NCI-H460 (cell line): ENCODE measurements at places on chromosomes 16 and 17. TPM values are rescaled to one million over a fixed set of nuclear protein-coding genes. Genes with fewer than 3 reads are reported as not detected.

ITGB3 gene
- total RNA-seq: not detected in 2 replicates

GAA gene
- 45.1 and 51.0 TPM in 2 replicates for total RNA-seq

CCL7 gene
- not detected in 2 replicates for total RNA-seq

ANKRD13B gene
- 14.7 and 19.1 TPM in 2 replicates for total RNA-seq

GOSR1 gene
- total RNA-seq: 32.6 and 42.7 TPM in 2 replicates

KRT33A gene
- total RNA-seq: not detected in 2 replicates
